Suprapubic skin (tissue), 4 donors: ENCODE measurements at places on chromosomes 6 and 20. TPM values are rescaled to one million over a fixed set of nuclear protein-coding genes. Genes with fewer than 3 reads are reported as not detected.
A peak's percentile ranks its signal among the peaks of the same experiment; 100 is the strongest.

GRCh38 chr6:52566853-52567279 is 10.0 kb downstream of the TRAM2 start:
- H3K27ac ChIP-seq: peak overlapping the region; percentile 58
- DNase-seq: no peak
- H3K4me1 ChIP-seq: peaks cover 40% of the 10 kb centered on the region
- no peak overlapping the region for H3K4me3 ChIP-seq

- H3K4me1 ChIP-seq: peaks cover 23% of the 10 kb centered on the region
- H3K27ac ChIP-seq: no peak overlapping the region
- no peaks in the 10 kb centered on the region for H3K27me3 ChIP-seq
Observed at GRCh38 chr6:110514818-110515217, 38.4 kb upstream of the SLC22A16 start.

The HLA-DQB2 gene
- total RNA-seq: 91.2 TPM

The TSHZ2 gene
- total RNA-seq: 15.8 TPM

- H3K36me3 ChIP-seq: no peaks in the 10 kb centered on the region
- no peak overlapping the region for H3K27ac ChIP-seq
- no peak for DNase-seq
- no peaks in the 10 kb centered on the region for H3K27me3 ChIP-seq
- H3K4me3 ChIP-seq: no peak overlapping the region
Observed at GRCh38 chr20:4830696-4831095, 109.0 kb downstream of the PRND start.

GRCh38 chr6:150273457-150274309 is 95.1 kb upstream of the IYD start:
- no peak overlapping the region for H3K4me3 ChIP-seq
- peak overlapping the region; percentile 78 for H3K27ac ChIP-seq
- H3K4me1 ChIP-seq: peaks cover 68% of the 10 kb centered on the region
- H3K36me3 ChIP-seq: no peaks in the 10 kb centered on the region

The E2F1 gene
- 3.5 TPM for total RNA-seq

The PCSK2 gene
- total RNA-seq: 20.1 TPM

DNA sequence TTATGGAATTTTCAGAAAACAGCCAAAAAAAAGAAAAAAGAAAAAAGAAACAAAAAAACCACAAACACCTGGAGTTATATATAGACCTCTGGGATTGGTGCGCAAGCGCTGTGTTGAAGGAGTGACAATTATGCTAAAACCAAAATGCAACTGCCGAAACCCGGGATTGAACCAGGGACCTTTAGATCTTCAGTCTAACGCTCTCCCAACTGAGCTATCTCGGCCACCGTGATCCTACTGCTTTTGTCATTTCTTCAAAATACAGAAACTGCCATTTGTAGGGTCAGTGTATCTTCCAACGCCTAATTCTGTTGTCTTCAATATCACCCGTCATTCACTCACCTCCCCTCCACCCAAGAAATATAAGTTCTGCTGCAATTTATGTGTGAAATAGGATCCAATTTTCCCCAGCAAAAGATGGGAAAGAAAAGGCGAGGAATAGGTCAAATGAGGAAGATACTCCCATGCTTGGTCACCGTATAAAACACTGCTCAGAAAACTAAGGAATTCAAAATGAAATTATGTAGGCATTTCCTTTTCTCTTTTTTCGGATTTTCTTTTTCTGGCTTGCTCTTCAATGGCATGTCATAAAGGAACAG is 116.0 kb downstream of the TRIM27 start:
- no peak overlapping the region for H3K4me3 ChIP-seq
- H3K36me3 ChIP-seq: no peaks in the 10 kb centered on the region
- peaks cover 97% of the 10 kb centered on the region for H3K27me3 ChIP-seq
- H3K27ac ChIP-seq: no peak overlapping the region
- no peak for DNase-seq
- no peaks in the 10 kb centered on the region for H3K4me1 ChIP-seq

DNA sequence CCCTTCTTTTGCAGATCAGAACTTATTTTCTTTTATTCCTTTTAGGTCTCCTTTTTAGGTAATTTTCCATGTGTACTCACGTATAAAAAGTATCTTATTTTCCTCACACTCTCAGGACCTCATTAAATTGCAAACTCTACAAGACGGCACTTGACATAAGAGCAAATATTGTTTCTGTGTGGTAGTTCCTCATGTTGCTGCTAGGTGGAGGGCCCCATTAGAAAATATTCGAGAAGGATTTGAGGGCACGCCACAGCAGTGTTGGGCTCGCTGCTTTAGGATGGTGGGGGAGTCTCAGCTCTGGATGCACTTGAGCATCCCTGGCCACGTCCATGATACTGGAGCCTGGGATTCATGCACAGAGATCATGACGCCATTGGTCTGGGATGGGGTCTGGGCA is 64.9 kb upstream of the ZFP64 start:
- no peak overlapping the region for H3K4me3 ChIP-seq
- H3K27me3 ChIP-seq: no peaks in the 10 kb centered on the region
- H3K36me3 ChIP-seq: no peaks in the 10 kb centered on the region
- H3K27ac ChIP-seq: no peak overlapping the region
- DNase-seq: no peak

DNA sequence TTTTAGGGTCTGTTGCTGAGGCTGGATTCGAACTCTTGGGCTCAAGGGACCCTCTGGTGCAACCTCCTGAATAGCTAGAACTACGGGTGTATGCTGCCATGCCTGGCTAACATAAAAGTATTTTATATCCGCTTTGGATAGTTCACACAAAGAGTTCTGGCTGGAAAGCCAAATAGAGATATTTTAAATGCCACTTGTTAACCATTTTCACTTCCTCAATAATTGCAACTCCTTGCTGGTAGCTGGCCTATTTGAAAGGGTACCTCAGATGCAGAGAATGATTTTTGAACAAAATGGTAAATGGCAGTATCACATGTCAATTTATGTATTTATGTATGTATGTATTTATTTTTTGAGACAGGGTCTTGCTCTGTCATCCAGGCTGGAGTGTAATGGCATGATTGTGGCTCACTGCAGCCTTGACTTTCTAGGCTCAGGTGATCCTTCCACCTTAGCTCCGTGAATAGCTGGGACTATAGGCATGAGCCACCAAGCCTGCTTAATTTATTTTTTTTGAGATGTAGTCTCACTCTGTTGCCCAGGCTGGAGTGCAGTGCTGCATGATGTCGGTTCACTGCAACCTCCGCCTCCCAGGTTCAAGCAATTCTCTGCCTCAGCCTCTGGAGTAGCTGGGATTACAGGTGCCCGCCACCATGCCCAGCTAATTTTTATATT is 12.9 kb upstream of the JARID2 start:
- H3K4me1 ChIP-seq: no peaks in the 10 kb centered on the region
- no peaks in the 10 kb centered on the region for H3K36me3 ChIP-seq
- no peaks in the 10 kb centered on the region for H3K27me3 ChIP-seq
- no peak overlapping the region for H3K27ac ChIP-seq

- H3K36me3 ChIP-seq: no peaks in the 10 kb centered on the region
- H3K4me1 ChIP-seq: no peaks in the 10 kb centered on the region
- no peak overlapping the region for H3K4me3 ChIP-seq
- H3K27ac ChIP-seq: no peak overlapping the region
- no peak for DNase-seq
- H3K27me3 ChIP-seq: peaks cover 16% of the 10 kb centered on the region
Observed at GRCh38 chr6:30121446-30122366, 8.8 kb upstream of the TRIM31 start.

DNA sequence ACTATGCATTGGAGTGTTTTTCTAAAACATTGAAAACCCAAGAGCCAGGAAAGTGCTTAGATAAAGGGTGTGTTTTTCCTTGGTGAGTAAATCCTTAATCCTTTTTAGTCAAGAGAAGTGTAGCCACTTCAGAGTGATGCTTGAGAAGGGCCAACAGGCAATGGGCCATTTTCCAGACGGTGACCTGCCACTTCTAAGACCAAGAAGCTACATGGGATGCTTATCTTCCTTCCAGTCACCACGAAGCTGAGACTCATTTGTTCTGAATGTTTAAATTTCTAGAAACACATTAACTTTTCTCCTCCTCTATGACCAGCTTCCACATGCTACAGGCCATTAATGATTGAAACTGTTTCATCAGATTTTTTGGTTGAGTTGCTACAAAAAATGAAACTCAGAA is 34.4 kb upstream of the NHSL1 start:
- no peaks in the 10 kb centered on the region for H3K27me3 ChIP-seq
- no peak for DNase-seq
- peaks cover 7% of the 10 kb centered on the region for H3K4me1 ChIP-seq
- H3K36me3 ChIP-seq: no peaks in the 10 kb centered on the region
- H3K27ac ChIP-seq: no peak overlapping the region

The BMP6 gene
- 1.8 TPM for total RNA-seq

DNA sequence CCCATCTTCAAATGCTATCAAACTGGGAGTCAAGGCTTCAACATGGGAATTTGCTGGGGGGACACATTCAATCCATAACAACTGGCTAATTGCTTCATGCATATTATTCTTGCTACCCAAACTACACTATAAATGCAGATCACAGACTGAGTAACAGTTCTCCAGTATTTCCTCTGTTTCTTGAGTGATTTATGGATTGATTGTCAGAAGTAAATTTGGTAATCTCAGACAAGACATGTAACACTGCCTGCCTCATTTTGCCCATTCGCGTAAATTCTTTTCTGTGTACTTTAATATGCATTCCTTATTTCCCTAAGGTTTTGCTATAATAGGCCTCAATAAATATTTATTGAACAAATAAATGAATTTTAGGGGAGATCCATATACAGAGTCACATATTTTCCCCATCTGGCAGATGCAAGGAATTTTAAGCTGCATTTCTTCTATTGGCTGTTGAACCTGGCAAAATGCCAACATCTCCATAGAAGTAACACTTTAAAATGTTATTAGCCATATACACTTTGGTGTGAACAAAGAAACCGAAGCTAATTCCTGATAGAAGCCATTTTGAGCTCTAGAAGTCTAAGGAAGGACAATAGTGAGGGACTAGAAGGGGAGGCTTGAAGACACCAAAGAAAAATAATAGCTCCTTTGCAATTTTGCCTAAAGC is 98.2 kb downstream of the QRSL1 start:
- H3K36me3 ChIP-seq: no peaks in the 10 kb centered on the region
- DNase-seq: no peak
- no peak overlapping the region for H3K27ac ChIP-seq
- no peaks in the 10 kb centered on the region for H3K27me3 ChIP-seq
- no peak overlapping the region for H3K4me3 ChIP-seq

The PRR18 gene
- not detected for total RNA-seq

- H3K4me3 ChIP-seq: no peak overlapping the region
- H3K36me3 ChIP-seq: no peaks in the 10 kb centered on the region
- H3K4me1 ChIP-seq: no peaks in the 10 kb centered on the region
- peaks cover 41% of the 10 kb centered on the region for H3K27me3 ChIP-seq
- no peak for DNase-seq
Observed at GRCh38 chr20:63433756-63434531, 38.5 kb downstream of the KCNQ2 start.

DNA sequence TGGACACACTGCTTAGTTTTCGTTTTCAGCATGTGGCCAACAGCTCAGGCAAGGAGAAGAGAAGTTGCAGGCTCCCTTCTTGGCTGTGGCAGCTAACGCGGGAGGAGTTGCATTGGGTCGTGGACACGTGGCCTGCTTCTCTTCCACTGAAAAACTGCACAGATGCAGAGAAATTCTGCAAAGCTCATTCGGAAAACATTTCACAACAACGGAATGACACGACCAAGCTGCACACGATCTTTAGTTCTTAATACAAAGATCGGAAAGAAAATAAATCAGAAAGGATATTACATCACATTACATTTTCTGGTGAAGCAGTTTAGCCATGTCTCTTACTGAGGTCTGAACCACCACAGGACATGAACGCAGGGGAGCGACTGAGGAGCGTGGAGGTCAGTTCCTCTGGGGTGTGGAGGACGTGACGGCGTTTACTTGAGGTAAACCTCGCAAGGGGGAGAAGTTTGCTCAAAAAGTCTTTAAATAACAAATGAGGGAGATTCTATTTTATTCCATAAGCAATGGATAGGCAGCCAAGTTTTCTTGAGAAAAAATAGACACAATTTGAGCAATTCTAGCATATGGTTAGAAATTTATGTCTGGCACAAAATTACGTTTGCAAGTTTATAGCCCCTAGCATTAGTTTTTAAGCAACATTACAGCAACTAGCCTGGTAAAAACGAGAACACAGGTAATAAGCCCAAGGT is 178.3 kb downstream of the THBS2 start:
- peaks cover 3% of the 10 kb centered on the region for H3K4me1 ChIP-seq
- no peak overlapping the region for H3K4me3 ChIP-seq
- no peaks in the 10 kb centered on the region for H3K27me3 ChIP-seq
- peak overlapping the region; percentile 47 for H3K27ac ChIP-seq

- no peaks in the 10 kb centered on the region for H3K36me3 ChIP-seq
- no peaks in the 10 kb centered on the region for H3K4me1 ChIP-seq
- no peak overlapping the region for H3K27ac ChIP-seq
- H3K4me3 ChIP-seq: no peak overlapping the region
- H3K27me3 ChIP-seq: no peaks in the 10 kb centered on the region
Observed at GRCh38 chr6:63813566-63814120, 178.0 kb downstream of the PHF3 start.

- DNase-seq: no peak
- H3K27me3 ChIP-seq: no peaks in the 10 kb centered on the region
- H3K4me1 ChIP-seq: peaks cover 14% of the 10 kb centered on the region
- no peaks in the 10 kb centered on the region for H3K36me3 ChIP-seq
- no peak overlapping the region for H3K4me3 ChIP-seq
- peak overlapping the region; percentile 5 for H3K27ac ChIP-seq
Observed at GRCh38 chr6:105804424-105804823, 281.7 kb upstream of the PRDM1 start.

The POPDC3 gene
- total RNA-seq: not detected

The HAO1 gene
- total RNA-seq: not detected

DNA sequence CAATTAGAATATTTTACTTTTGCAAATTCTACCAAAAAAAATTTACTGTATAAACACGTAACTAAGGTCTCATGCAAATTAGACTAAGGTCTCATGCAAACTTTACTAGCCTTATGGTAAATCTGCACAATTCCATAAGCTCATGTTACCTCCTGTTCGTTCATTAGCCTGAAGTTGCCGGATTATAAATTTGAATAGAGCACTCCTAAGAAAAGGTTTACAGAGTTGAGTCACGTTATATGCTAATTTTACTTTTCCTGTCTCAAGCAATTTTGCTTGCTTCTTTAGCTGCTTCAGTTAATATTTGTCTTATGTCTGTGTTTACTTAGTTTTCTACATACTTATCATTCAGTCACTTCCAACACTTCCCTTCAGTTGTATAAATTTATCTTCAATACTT is 1434.0 kb upstream of the EYS start:
- no peaks in the 10 kb centered on the region for H3K36me3 ChIP-seq
- DNase-seq: no peak
- H3K4me3 ChIP-seq: no peak overlapping the region
- no peak overlapping the region for H3K27ac ChIP-seq
- H3K4me1 ChIP-seq: no peaks in the 10 kb centered on the region
- no peaks in the 10 kb centered on the region for H3K27me3 ChIP-seq

The OR2B3 gene
- not detected for total RNA-seq

DNA sequence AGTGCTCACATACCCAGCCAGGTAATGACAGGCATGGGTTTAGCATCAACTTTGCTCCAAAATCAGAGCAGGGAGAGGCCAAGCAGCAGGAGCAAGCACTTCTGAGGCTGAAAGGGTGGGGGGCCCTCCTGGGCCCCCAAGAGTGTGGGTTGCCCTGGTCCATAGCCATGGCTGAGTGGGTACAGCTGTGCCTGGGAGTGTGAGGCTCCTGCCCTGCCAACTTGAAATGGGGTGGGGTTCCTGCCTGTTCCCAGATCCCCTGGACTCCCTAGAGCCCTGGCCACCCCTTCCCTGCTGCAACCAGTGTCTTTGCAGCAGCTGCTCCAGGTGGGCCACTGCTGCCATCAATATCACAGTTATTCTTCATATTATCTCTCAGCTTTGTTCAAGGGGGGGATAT is 1224.2 kb upstream of the GJE1 start:
- no peak for DNase-seq
- H3K4me3 ChIP-seq: no peak overlapping the region
- no peaks in the 10 kb centered on the region for H3K4me1 ChIP-seq
- H3K27ac ChIP-seq: no peak overlapping the region
- no peaks in the 10 kb centered on the region for H3K36me3 ChIP-seq
